Right lung (tissue), 10 donors: ENCODE measurements at places on chromosomes 16 and 17. TPM values are rescaled to one million over a fixed set of nuclear protein-coding genes. Genes with fewer than 3 reads are reported as not detected.
A peak's percentile ranks its signal among the peaks of the same experiment; 100 is the strongest.

GRCh38 chr17:13647543-13648021, 45.9 kb upstream of the HS3ST3A1 start:
- peak; percentile 92 for DNase-seq

DNA sequence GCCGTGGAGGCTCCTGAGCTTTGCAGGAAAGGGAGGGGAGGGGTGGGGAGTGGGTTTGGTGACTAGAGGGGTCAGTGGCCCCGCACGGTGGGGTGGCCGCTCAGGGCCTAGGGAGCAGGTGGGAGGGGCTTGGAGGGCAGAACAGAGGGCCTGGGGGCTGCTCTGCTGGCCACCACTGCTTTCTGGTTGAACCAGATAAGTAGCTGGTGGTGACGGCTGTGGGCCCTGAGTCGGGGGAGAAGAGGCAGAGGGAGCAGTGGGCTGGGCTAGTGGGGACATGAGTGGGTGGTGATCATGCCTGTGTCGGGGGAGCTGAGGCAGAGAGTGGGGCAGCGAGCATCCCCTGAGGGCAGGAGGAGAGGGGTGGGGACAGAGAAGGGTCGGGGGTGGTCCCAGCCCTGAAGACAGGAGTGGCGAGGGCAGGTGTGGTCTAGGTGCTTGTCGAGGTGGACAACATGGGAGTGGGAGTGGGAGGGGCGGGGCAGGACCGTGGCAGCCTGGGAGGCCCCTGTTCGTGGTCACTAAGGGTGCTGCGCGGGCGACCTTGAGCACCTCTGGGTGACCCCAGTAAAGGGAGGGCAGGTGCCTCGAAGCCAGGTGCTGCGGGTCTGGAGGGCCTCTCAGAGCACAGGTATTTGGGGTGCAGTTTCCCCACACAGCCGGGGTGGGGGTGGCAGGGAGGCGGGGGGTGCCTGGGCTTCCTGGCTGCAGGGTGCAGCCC, 6.3 kb upstream of the CD7 start:
- DNase-seq: no peak

The SLFN5 gene
- polyA plus RNA-seq: 24.3 TPM

The OR3A3 gene
- polyA plus RNA-seq: 0.15 TPM

GRCh38 chr16:74500907-74501306, 79.6 kb upstream of the CLEC18B start:
- DNase-seq: no peak

The SDK2 gene
- polyA plus RNA-seq: 10.0 TPM

- no peak for DNase-seq
Observed at GRCh38 chr17:8253801-8254200, 4.7 kb downstream of the PFAS start.

The KARS1 gene
- 133 TPM for polyA plus RNA-seq

DNA sequence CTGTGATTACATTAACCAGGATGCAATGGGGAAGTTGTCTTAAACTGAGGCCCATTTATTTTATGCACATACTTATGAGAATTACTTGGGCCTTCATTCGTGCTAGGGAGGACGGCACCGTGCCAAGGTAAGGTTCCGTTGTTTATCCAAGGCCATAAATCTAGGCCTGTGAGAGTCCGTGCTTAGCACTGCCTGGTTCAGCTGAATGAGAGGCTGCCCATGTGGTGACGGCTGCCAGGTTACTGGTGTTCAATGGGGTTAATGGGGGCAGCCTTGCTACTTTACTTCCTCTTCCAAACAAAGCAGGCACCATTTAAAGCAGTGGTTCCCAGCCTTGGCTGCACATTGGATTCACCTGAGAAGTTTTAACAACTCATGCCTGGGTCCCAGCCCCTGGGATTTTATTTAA, 135.1 kb upstream of the NOL11 start:
- DNase-seq: no peak

The TBC1D3C gene
- not detected for polyA plus RNA-seq

GRCh38 chr17:29180788-29181160, 576 bp upstream of the MYO18A start:
- DNase-seq: no peak

- DNase-seq: no peak
Observed at GRCh38 chr16:85502357-85502756, 110.8 kb upstream of the GSE1 start.

The KRT24 gene
- polyA plus RNA-seq: not detected

- no peak for DNase-seq
Observed at GRCh38 chr17:7383742-7384488, 3.0 kb downstream of the TNK1 start.

DNA sequence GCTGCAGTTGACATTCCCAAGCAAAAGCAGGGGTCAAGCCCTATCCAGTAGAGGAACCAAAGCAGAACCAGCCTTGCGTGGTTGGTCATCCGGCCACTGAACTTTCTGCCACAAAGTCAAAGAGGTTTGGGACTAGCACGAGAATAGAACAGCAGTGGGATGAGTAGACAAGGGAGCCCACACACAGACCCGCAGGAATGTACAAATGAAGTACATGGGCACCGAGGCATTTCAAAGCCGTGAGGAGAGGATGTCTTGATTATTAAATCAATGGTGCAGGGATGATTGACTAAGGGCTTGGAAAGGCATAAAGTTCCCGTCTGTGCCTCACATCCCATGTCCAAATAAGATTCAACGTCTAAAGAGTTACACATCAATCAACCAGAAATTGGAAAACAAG, 81.8 kb upstream of the TBC1D3K start:
- DNase-seq: no peak

DNA sequence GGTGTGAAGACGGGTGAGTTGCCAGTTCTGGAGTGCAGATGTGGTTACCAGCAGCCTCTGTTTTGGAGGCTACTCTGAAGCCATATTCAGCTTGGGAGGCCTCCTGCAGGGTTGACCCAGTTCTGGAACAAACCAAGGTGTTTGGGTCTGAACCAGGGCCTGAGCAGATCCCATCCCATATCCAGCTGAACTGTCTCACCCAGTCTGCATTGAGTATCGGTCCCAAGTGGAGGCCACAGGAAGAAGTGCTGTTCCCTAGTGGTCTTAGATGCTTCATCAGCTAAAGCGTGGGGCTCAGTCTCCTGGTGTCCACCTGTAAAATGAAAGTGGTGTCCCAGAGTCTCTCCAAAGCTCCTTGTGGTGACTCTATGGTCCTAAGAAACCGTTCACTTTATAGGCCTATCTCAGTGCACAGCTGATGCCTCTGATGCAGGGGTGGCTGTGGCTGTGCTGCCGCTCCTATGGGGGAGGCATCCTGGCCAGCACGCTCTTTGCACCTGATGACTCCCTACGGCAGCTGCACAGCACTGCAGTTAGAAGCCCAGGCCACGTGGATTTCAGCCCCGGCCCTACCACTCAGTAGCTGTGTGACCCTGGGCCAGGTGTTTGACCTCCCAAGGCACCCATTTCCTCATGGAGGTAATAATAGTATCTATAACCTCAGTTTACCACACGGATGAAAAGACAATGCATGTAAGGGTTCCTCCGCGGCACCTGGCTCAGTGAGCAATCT, 21.0 kb downstream of the CBX4 start:
- no peak for DNase-seq

- no peak for DNase-seq
Observed at GRCh38 chr16:7804635-7805195, 472.1 kb downstream of the RBFOX1 start.

DNA sequence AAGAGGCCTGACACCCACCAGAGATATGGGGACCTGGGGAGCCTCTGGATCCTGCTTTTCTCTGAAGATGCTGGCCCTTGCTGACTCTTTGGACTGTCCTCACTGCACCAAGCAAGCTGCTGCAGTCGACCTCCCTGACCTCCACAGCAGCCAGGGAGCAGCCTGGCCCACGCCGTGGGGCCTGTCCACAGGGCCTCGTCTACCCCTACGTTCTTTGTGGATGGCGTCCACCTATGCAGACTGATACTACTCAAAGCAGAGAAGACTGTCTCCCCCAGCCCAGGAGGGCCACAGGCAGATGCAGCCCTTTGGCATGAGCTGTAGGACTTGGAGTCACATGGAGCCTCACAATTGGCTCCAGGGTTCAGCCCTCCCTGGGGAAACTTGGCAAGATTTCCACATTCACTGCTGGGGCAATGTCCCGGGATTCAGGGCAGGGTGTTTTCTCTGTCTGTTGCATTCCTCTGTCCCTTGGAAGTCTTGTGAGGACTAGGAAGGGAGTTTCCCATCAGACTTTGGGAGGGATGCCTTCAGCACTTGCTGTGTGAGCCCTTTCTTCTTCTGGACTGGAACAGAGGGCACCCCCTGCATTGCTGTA, 152.2 kb downstream of the NTN1 start:
- DNase-seq: no peak

The IGSF6 gene
- polyA plus RNA-seq: 5.1 TPM

The DNAH3 gene
- 2.3 TPM for polyA plus RNA-seq

The TBX2 gene
- 258 TPM for polyA plus RNA-seq

GRCh38 chr17:246851-247421, 65.5 kb upstream of the DOC2B start:
- DNase-seq: no peak

The UNK gene
- 39.6 TPM for polyA plus RNA-seq

The SLX4 gene
- polyA plus RNA-seq: 6.1 TPM

DNA sequence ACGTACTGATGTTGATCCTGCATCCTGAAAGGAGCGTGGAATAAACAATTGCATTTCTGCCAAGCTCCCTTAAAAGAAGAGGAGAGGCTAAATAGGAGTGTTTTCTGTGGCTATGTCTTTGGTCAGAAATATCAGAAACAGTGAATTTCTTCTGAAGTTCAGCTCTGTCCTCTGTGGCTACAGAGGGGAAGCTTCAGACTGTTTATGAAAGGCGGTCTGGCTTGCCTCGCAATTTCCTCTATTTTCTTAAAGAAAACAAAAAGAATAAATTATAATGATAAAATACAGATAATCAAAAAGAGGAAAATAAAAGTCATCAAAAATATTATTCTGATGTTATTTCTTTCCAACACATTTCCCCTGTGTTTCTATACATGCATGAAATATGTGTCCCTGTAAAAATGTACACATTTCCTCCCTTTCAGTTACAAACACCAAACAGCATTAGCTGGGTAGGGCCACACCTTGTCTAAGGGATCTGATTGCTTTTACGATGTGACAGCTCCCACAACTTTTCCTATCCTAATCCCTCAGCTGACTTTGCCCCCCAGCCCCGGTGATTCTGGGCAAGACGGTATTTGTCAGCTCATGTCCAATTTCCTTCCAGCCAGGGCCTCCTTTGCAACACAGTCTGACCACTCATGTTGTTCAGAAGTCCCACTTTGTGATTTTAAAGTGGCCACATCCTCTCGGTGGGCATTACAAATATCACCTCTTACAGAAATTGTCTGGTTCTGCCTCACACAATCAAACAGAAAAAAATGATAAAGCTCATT, 439.0 kb downstream of the HS3ST3B1 start:
- DNase-seq: no peak

The SRCAP gene
- polyA plus RNA-seq: 34.8 TPM

GRCh38 chr17:49397586-49397985, 17.1 kb downstream of the PHB1 start:
- DNase-seq: no peak

- no peak for DNase-seq
Observed at GRCh38 chr16:81461766-81462165, 17.2 kb downstream of the CMIP start.

DNA sequence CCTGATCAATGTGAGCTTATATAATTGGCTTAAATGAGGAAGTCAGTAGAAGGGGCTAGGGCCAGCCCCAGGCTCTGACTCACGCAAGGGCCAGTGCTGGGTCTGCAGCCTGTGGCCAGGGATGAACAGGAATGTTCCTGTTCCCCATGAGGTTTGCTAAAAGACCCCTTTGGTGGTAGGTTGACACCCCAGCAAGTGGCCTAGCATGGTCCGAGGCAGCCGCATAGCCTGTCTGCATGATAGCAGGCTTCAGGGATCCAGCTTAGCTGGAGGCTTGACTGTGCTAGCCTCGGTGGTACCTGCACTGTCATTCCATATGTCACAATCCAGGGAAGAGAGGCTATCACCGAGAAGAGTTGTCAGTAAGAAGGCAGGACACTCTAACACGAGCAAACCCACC, 23.5 kb downstream of the TRIM25 start:
- DNase-seq: no peak

DNA sequence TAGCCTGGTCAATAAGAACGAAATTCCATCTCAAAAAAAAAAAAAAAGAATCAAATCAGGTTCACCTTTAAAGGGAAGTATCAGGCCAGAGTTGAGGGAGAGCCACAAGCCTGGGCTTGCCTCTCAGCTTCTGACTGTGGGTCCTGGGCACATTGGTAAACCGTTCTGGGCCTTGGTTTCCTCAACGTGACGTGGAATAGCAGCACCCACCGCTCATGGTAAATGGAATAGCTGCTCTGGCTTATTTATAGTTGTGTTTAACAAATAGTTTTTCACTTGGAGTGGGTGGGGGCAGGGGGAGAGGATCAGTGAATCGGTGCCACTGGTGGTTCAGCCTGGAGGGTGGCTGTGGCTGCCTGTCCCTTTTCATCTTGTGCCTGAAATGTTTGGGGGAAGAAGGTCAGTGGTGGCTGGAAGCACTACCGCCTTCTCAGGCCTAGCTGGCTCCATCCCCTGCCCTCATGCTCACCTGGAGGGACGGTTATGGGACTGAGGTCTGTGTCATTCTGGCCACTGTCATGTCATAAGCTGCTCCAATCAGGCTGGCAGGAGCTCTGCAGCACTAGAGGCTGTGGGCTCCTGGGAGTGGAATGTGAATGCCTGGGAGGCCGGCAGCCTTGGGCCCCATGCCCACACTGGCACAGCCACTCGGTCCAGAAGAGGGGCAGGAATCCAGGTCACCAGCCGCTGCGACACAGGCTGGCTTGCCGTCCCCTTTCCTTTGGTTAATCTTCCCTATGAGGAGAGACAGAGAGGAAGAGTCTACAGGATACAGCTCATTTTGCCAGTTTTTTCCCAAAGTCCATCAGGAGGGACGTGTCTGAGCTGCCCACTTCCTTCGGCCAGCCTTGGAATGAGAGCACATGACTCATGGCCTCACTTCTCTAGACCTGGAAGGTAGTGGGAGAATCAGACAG, 27.0 kb downstream of the CCR7 start:
- no peak for DNase-seq

The KRTAP9-8 gene
- not detected for polyA plus RNA-seq
